HEK293T (cell line): ENCODE measurements at places on chromosomes 5 and 9.

GRCh38 chr5:103315455-103315854 lies 56.9 kb downstream of the MACIR start:
- no peak for DNase-seq

DNA sequence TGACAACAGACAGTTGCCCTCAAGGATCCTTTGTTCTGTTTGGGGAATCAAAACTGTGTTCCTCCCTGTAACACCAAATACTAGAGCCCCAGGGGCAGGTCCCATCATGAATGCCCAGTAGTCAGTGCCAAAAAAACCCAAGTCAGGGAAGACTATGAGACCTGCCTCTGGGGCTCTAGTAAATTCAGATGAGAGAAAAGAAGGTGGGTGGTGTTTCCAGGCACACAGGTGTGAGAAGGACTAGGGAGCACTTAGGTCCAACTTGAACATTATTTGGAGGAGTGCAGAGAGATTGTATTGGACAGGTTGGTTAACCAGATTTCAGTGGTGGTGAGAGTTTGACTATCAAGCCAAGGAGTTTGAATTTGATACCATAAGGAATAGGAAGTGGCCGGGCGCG lies 52.0 kb downstream of the SLC22A5 start:
- DNase-seq: no peak

DNA sequence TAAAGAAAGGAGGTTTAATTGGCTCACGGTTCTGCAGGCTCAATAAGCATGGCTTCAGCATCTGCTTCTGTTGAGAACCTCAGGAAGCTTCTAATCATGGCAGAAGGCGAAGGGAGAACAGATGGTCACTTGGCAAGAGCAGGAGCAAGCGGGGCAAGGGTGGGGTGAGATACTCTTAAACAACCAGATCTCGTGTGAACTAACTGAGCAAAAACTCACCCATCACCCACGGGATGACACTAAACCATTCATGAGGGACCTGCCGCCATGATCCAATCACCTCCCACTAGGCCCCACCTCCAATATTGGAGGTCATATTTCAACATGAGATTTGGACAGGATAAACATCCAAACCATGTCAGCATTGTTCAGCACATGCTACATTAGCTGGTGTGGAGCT lies 89.1 kb upstream of the HAND1 start:
- DNase-seq: no peak

DNA sequence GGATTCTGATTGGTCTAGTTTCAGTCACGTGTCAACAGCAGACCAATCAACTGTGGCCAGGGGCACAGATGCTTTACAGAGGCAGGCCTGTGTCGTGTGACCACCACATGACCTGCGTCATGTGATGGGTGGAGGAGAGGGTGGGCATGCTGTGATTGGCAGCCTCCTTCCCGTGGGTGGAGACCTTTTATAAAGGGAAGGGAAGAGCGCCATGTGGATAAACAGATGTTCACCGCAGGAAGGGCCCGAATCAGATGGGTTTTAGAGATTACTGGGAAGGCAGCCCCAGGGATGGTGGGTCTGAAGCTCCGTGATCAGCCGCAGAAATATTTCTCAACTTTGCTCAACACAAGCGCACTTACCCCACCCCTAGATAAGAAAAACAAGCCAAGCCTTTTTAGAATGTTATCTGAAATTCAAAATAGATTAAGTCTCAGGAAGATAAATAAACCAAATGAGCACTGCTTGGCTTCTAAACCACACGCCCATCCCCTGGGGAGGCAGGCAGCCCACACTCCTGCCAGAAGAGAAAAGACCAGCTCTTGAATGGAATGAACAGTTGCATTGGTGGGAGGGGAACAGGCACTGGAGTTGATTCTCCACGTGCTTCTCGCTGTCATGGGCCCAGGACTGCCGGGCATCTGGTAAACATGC lies 43.6 kb downstream of the ROPN1L start:
- peak; percentile 78 for DNase-seq

DNA sequence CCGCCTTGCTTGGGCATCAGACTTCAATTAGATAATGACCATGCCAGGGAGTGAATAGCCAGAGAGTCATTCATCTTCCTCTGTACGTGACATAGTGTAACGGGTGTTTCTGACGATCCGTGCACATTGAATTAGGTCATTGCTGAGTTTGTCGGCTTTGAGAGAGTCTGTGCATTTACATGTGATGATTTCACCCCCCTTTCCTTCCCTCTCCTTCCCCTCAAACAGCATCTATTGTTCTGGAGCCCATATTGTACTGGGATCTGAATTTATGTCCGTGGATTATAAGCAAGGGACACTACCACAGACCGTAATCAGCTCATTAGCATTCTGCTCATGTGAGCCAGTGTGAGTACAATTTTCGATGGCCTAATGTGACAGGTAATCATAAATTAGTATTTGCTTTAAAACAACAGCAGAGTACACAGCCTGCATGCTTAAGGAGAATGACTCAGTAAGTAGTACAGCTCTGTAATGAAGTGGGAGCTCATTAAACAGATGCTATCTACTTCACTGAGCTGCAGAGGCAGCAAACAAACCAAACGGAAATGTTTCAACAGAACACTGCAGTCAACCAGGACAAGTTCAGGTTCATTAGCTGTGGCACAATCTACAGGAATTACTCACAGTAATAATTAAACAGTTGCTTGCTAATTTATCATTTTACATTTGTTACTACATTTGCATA lies 302.1 kb downstream of the CSNK1G3 start:
- peak; percentile 14 for DNase-seq

- DNase-seq: peak; percentile 45
These were observed 892 bp upstream of the TNC start for GRCh38 chr9:115118879-115119218.

- DNase-seq: no peak
These were observed 60.3 kb downstream of the TMC1 start for GRCh38 chr9:72581694-72582093.

- DNase-seq: no peak
These were observed 181.1 kb downstream of the PTTG1 start for GRCh38 chr5:160602744-160603143.

GRCh38 chr5:69432412-69433206 lies 17.7 kb downstream of the MARVELD2 start:
- no peak for DNase-seq

DNA sequence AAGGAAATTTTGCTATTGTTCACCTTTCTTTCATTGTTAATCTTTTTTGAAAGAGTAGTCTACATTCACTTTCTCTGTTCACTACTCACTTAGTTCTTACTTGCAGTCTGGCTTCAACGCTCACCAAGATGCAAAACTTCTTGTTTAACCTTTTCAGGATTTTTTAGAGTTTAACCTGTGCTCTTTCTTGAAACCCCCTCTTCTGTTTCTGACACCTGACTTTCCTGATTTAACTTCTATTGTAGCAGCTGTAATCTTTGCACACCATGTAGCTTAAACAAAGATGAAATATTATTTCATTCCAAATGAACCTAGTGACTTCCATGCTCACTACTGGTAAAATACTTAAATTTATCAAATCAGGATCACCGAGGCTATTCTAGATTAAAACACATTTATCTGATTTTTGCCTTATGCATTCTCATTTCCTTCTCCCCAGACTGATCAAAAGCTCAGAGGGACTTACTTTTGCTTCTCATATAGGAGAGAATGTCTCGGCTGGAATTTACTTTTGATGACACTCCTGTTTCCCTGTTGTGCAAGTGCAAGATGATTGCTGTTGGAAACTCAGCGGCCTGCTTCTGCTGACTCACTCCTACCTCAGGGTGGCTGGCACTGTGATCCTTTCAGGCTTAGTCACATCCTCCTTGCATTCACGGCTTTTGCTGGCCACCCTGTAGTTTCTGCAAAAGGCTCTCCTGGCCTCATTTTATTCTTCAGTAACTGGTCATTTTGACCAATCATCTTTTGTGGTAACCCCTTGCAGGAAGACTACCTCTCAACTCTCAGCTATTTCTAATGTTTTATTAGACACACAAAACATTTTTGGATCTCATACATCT lies 109.3 kb upstream of the IFNE start:
- DNase-seq: peak; percentile 33

DNA sequence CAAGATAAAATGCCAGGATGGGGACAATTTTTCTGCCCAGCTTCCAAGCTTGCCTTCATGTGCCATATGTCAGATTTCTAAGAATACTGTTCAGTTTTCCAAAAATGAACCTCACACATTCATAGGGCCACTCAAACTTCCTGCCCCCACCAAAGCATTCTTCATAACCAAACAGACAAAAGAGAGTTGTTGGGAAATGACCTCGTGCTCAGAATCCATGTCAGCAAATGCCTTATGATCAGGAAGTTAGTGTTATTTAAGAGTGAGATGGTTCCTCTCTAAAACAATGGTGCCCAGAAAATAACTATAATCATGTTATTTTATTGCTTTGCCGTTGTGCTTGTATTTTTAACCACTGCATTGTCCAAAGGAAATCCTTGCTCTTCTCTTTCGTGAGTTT lies 208.2 kb downstream of the ZNF608 start:
- no peak for DNase-seq

DNA sequence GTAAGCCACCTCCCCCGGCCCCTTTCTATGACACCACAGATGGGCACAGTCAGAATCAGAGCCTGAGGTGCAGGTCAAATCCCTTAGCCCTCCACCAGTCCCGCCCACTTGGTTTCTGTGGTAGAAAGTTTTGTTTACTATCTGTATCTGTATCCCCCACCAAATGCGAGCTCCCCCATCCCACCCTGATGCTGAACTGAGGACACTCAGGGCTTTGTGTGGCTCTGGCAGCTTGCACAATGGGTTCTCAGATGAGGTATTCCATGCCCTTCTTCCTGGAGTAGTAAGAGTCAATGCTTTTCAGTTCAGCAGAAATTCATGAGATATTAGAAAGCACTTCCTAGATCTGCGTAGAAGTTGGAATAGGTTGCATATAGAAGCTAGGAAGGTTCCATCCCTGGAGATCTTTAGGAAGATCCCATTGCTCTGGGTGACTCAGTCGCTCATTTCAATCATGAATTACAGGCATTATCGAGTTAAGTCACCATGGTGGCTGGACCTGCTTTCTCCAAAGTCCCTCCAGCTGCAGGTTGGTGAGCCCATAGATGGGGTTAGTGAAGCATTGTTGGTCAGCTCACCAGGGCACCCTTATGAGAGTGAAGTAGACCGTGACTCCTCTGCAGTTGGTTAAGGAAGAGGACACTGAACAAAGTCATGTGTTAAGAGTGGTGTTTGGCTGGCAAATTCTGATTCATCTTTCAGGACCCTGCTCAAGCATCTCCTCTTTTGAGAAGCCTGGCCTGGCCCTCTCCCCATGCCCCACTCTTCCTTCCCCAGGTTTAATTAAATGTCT lies 10.6 kb upstream of the KCNIP1 start:
- DNase-seq: no peak

DNA sequence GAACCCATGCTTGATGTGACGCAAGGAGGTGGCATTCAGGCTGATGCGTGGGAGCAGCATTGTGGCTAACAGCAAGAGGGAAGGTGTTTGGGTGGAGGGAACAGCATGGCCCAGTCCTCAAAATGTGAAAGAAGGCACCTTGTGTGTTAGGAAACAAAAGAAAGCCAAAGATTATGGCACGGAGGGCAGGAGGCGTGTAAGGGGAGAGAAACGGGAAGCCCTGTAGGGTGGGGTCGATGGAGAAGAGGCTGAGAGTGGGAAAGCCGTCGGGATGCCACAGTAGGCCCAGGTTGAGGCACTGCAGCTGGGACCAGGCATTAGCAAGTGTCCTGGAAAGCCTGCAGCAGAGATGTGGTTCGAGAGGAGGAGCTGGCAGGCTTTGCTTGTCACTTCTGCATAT lies 241.1 kb downstream of the GADD45G start:
- DNase-seq: no peak

DNA sequence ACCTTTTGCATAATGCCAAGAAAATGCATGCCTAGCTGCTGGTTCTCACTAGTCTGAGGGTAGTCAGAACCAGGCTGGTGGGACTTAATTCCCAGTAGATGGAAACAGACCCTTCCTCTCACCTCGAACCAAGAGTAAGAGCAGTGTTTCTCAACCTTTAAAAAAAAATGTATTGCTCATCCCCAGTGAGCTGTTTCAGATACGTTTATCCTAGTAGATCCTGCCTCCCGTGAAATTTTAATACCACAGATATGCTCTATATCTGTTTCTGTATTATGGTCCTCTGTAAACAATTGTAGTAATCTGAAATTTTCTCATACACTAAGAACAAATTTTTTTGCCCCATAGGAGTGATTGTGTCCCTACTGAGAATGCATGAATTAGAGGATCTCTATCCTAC lies 86.2 kb downstream of the TEK start:
- DNase-seq: no peak

GRCh38 chr9:8436786-8437185 lies 637.2 kb upstream of the DMAC1 start:
- no peak for DNase-seq

- no peak for DNase-seq
These were observed 757 bp downstream of the FXN start for GRCh38 chr9:69036309-69036708.

DNA sequence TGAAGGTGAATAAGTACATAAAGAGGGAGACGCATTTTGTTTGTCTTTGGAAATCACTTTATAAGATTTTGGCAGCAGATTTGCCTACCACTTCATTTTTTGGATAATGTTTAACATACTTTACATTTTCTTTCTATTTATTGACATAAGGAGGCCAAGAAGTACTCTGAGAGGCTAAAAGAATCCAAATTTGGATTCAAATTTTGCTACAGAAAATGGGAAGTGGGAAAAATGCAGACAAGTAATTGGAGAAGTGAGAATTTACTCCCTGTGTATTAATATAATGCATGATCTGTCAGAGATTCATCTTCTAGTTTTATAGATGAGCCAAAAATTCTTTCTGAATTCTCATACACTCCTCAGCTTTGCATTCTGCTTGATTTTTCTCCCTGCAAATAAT lies 411.2 kb upstream of the CTNND2 start:
- DNase-seq: no peak

DNA sequence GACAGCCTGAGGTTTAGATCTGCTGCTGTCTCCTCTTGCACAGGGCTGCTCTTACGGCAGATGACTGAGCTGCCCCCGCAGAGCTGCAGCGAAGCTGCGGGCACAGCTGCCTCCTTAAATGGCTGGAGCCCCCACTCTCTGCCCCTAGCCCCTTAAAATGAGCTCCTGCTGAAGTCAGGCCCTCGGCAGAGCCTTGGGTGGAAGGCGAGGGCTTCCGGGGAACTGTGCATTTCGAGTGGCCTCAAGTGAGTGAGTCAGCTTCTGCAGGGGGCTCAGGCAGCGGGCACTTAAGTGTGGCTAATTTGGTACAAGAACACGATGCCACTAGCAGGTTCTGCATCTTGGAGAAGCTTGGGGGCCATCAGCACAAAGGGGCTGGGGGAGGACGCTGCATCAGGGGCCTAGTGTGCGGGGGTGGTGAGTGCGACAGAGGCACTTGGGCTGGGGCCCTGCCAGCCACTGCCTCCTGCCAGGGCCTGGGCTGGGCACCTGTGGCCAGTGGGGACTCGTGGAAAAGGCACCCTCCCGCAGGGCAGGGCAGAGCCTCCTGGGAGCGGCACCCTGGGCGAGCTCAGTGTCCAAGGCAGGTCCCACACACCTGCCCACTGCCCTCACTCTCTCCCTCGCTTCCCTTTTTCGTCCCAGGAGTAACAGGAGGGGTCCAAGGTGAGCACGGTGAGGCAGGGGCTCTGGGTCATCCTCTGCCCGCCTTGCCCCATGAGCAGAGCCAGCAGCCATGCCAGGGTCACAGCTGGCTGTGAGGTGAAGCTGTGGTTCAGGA lies 28.8 kb upstream of the RNU6ATAC start:
- DNase-seq: no peak

GRCh38 chr9:78559449-78559885 lies 262.5 kb downstream of the PSAT1 start:
- no peak for DNase-seq
